ENCODE measurements at places on chromosomes 6 and 20. TPM values are rescaled to one million over a fixed set of nuclear protein-coding genes. Genes with fewer than 3 reads are reported as not detected.

DNA sequence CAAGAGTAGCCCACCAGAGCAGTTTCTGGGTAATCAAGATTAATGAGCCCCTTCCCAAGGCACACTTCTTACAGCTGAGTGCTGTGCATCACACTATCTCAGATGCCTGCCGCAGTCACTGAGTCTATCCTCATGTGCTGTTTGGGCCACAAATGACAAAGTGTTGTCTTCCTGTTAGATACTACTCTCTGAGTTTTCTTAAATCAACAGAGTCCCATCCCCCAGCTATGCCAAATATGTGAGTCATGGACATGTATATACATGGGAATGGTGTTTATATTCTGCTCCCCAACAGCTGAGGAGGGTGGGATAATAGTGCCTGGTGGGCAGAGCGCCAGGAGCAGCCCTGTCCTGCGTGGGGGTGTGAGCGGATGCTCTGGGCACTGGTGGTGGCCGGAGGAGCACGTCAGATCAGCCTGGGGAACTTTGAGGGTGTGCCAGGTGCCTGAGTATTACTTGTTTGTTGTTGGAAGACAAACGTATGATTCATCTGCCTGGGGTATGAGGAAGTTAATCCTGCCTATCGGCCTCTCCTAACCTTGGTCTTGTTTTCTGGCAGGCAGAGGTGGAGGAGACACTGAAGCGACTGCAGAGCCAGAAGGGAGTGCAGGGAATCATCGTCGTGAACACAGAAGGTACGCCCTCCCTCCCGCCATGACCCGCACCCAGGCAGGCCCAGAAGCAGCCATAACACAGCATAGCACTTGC, 9.6 kb downstream of the DYNLRB1 start:
- H3K4me1 ChIP-seq, result peaks cover 28% of the 10 kb centered on the region
- H3K27ac ChIP-seq, result peak overlapping the region; percentile 5

- H3K4me1 ChIP-seq, result peaks cover 2% of the 10 kb centered on the region
- H3K27me3 ChIP-seq, result no peaks in the 10 kb centered on the region
- no peak for DNase-seq
Measured at GRCh38 chr20:17912916-17913315, 55.7 kb downstream of the SNX5 start.

- H3K27ac ChIP-seq, result no peak overlapping the region
- no peak for DNase-seq
- peaks cover 20% of the 10 kb centered on the region for H3K36me3 ChIP-seq
- H3K27me3 ChIP-seq, result no peaks in the 10 kb centered on the region
- H3K4me1 ChIP-seq, result peaks cover 19% of the 10 kb centered on the region
Measured at GRCh38 chr6:157143890-157144798, 179.2 kb downstream of the TMEM242 start.

DNA sequence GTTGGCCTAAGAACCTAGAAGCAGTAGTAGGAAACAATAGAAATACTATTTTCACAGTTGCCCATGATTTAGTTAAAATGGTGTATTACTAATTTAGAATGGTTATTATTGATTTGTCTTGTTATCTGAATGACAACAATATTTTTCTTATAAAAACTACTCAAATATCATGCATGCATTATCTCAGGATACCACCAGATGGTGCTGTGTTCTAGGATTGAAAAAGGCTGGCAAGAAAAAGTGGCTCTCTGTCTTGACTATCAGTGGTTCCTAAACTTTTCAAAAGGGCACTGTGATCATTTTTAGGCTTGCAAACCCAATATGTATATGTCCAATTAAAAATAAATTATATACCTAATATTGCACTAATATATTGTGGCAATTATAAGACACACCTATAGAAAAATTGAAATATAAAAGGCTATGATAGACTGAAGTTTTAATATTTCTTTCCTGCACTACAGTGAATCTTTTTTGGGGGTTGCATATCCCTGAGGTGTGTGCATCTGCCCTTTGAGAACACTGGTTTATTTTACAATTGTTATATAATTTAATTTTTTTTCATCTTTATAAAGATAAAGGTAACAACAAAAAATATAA, 131.7 kb upstream of the MLIP start:
- peak; percentile 41 for DNase-seq
- no peaks in the 10 kb centered on the region for H3K36me3 ChIP-seq
- H3K27me3 ChIP-seq, result no peaks in the 10 kb centered on the region
- no peak overlapping the region for H3K4me3 ChIP-seq

GRCh38 chr20:13533946-13534345, 104.8 kb downstream of the TASP1 start:
- H3K4me3 ChIP-seq, result no peak overlapping the region
- no peaks in the 10 kb centered on the region for H3K27me3 ChIP-seq
- DNase-seq, result no peak
- H3K36me3 ChIP-seq, result no peaks in the 10 kb centered on the region
- no peaks in the 10 kb centered on the region for H3K4me1 ChIP-seq
- no peak overlapping the region for H3K27ac ChIP-seq

DNA sequence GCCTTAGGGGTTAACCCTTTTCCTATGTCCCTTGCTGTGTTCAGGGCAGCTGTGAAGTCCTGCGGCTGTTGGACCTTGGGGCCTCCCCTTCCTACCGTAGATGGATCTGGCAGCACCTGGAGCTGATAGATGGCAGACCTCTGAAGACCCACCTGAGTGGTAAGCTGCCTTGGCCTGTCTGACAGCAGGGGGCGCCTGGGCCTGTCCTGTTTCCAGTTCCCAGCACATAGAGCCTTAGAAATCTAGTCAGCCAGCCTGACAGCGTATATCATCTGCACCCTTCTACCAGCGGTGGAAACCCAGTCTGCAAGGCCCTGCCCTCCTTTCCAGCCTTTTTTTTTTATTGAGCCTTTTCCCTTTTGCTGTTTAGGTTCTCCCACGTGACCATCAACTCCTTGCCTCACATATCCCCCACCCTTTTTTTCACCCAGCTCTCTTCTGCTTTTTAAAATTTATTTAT, 26.6 kb downstream of the CNBD2 start:
- H3K4me3 ChIP-seq, result no peak overlapping the region
- H3K27me3 ChIP-seq, result no peaks in the 10 kb centered on the region
- no peak overlapping the region for H3K27ac ChIP-seq
- no peaks in the 10 kb centered on the region for H3K36me3 ChIP-seq
- no peaks in the 10 kb centered on the region for H3K4me1 ChIP-seq

DNA sequence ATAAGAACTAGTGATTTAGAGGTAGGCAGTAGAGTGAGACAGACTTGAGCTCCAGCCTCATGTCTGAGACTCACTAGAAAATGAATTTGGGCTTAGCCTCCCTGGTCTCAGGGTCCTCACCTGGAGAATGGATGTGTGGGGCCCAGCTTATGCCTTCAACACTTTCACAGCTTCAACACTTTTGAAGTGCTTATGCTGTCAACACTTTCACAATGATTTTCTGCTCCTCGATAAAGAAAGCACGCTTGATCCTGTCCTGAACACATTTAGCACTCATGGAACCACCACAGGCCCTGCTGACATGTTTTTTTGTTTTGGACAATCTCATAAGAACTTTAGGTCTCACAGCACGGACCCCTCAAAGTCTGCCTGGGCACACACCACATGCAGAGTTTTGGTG, 229.3 kb downstream of the PACRG start:
- no peaks in the 10 kb centered on the region for H3K36me3 ChIP-seq
- DNase-seq, result no peak
- H3K27me3 ChIP-seq, result no peaks in the 10 kb centered on the region
- H3K4me1 ChIP-seq, result no peaks in the 10 kb centered on the region

DNA sequence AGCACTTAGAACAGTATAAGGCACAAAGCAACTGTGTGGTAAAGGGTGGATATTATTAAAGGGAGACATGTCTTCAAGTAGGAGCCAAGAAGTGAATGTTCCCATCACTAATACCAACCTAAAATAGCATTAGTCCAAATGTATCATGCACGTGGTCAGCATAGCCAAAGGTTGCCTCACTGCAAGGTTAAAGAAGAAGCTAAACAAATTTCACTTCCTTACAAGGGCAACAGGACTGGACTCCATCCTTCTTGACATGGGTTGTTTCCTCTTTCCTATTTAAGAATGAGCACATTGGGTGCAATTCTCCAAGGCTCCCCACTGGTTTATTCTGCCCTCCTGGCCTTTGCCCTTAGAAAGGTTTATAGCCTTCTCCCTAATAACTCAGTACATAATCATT, 186.7 kb downstream of the PHACTR1 start:
- DNase-seq, result no peak
- H3K27me3 ChIP-seq, result no peaks in the 10 kb centered on the region
- H3K36me3 ChIP-seq, result no peaks in the 10 kb centered on the region
- H3K27ac ChIP-seq, result no peak overlapping the region
- H3K4me1 ChIP-seq, result no peaks in the 10 kb centered on the region

DNA sequence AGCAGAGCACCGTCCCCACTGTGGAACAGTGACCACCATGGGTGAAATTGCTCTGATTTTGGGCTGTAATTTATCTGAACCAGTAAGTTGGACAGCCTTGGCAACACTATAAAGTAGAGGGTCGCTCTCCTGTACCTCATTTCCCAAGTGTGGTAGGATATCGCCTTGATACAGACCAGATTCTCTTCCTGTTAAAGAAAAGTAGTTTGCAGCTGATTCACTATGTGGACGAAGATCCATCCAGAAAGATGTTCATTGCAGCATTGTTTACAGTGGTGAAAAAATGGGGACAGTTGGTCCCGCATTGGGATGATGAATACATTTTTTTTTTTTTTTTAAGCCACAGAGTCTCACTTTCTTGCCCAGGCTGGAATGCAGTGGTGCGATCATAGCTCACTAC, 74.3 kb downstream of the SLX4IP start:
- H3K4me1 ChIP-seq, result no peaks in the 10 kb centered on the region
- no peak overlapping the region for H3K4me3 ChIP-seq

DNA sequence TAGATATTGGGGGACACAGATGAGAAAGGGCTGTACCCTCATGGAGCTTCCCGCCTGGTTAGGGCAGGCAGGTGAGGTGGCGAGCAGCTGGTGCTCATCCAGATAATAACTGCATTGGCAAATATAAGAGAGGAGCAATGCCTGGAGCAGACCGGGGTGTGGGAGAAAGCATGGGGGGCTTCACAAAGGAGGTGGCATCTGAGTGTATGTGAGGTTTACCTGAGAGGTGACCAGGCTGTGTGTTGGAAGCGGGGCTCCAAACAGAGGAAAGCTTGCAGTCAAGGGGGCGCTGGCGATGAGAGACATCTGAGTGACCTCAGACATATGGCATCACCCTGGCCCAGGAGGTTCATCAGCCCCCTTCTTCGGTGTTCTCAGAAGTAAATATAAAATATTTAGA, 72.1 kb upstream of the PMEPA1 start:
- DNase-seq, result no peak
- no peak overlapping the region for H3K27ac ChIP-seq
- no peaks in the 10 kb centered on the region for H3K4me1 ChIP-seq
- no peak overlapping the region for H3K4me3 ChIP-seq

DNA sequence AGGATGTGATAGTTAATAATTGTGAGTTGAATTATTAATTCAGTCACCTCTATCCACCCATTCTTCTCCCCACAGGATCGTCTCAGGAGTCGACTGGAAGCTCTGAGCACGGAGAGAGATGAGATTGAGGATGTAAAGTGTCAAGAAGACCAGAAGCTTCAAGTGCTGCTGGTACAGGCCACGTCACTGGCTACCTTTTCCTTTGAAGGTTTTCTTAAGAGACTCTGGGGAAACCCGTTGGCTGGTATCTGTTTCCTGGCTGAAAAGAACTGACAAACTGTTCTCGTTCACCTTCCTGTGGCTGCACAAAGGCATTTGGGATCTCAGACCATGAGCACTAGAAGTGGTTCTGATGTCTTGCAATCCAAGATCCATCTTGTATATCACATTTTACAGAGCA, 3.8 kb downstream of the TRIM15 start:
- DNase-seq, result no peak
- H3K4me3 ChIP-seq, result no peak overlapping the region
- peaks cover 9% of the 10 kb centered on the region for H3K27me3 ChIP-seq

- H3K36me3 ChIP-seq, result peaks cover 16% of the 10 kb centered on the region
- H3K4me3 ChIP-seq, result no peak overlapping the region
- H3K27ac ChIP-seq, result peak overlapping the region; percentile 71
- no peak for DNase-seq
- no peaks in the 10 kb centered on the region for H3K27me3 ChIP-seq
Measured at GRCh38 chr6:89162047-89162371, 16.2 kb downstream of the PM20D2 start.

Gene C6orf141
- 2.2 TPM for total RNA-seq

Gene ACTR5
- 8.4 TPM for total RNA-seq

Gene SLC16A10
- 3.7 TPM for total RNA-seq

Gene CTCFL
- not detected for total RNA-seq

Gene VSTM2L
- 4.1 TPM for total RNA-seq

Gene ENPP1
- 6.5 TPM for total RNA-seq

Gene RNF39
- 1.3 TPM for total RNA-seq

Gene SEL1L2
- not detected for total RNA-seq

Gene ADAM33
- total RNA-seq, result 4.3 TPM
